ENCODE measurements at places on chromosomes 4 and X.

DNA sequence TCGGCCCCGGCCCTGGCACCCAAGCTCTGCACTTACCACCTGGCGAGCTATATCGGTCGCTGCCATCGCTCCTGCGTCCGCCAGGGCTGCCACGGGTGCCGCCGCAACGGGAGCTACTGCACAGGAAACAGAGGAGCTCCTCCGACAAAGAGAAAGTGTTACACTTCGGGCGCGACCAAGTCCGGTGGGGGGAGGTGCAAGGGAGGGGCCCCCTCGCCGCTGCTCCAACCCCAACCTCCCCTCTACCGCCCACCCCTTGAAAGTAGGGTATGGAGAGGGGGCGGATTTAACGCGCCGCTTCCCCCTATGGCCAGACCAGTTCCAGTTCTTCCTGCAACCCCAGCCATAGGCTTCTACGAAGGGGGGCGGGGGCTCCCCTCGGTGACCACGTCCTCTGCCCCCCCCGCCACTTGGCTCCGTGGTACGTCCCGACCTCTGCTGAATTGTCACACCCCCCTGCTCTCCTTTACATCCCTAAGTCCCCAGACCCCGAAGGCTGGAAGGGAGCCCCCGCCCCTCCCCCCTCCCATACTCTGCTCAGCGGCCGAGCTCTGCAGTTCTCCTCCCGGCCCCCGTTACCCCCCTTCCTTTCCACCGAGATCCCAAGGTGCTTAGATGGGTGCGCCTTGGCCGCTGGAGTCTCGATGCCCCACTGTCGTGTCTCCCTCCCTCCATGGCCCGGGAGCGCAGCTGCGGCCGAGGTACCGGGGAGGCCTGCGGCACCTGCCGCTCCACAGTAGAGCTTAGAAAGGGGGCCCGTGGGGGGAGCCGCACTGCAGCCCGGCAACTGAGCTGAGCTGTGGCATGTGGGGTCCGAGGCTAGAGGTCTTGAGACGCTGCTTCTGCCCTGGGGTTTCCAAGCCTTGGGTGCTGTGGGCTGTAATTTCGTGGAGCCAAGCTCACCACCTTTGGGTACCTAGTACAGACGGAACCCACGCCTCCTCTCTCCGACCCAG, at the start of gene SEPTIN6:
SEPTIN6 (minus strand) TSS at position 129 of the 956 bp plus-strand sequence; CDS start at position 66, 63 bp downstream.
- DNase-seq: peak; percentile 2

DNA sequence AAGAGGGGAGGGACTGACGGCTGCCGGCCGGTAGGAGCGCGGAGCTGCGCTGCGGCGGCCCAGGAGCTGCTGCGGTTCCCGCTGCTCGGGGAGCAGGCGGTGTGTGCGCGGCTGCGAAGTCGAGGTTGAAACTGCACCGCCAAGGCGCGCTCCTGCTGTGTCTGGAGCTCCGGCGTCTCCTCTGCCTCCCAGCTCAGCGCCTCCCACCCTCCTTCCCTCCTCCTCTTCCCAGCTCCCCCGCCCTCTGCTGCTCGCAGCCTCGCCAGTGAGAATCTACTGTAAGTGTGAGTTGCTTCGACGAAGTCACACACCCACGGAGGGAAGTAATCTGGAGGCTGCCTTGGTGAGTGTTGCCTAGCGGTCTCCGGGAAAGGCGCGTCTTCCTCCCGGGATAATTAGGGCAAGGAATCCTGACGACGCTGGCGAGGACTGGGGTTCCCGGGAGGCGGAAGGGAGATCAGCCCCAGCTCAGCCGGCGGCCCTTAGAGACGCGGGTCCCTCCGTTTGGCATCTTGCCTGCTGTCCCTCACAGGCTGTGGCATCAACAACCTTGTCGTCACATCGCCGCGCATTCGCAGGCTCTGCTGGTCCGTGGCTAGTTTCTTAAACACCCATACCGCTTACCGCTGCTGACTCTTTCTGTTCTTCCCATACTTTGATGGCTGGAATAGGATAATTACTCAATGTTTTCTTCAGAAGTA, at the start of gene EPHA5:
EPHA5 (minus strand) TSS at position 159 of the 701 bp plus-strand sequence. CDS start 747 bp downstream, outside the sequence.
- peak; percentile 37 for DNase-seq

DNA sequence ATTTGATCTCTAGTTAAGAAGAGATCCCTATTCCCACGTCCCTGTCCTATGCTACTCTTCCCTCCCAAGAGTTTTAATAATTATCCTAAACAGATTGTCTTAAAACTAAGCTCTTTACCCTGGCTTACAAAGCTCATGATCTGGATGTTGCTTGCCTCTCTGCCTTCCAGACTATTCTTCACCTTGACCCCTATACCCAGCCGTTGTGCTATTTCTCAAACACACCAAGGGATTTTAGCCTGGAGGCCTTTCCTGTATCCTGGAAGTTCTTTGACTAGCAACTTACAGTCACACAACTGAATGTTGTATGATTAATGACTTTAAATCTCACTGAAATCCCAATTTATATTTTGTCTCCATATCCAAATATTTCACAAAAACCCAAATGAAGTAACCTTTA, 314.9 kb downstream of the ADGRL3 start:
- DNase-seq: no peak

- DNase-seq: no peak
These were observed 31.8 kb downstream of the ANXA10 start for GRCh38 chr4:168124008-168124641.

- no peak for DNase-seq
These were observed 79.2 kb downstream of the GRIA3 start for GRCh38 chrX:123263270-123263669.

GRCh38 chr4:22670956-22671355, 21.8 kb upstream of the GBA3 start:
- DNase-seq: no peak

All from kidney glomerular epithelial cell (primary cell).